ENCODE measurements at places on chromosomes 7 and 10.

DNA sequence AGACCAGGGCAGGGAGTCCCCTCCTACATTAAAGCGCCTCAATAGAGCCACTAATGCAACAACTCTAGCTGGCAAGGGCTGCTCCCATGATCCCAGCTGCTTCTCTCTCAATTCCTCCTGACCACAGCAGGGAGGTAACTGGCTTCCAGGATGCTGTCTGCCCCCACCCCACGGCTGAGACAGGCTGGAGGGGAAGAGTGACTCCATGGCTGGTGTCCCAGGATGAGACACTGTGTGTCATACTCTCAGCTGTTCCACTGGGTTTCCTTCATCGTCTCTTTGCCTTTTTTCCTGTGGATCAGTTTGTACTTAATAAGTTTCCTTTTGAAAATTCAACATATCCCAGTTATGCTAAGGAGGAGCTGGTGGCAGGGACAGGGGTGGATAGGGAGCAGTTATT lies 27.7 kb upstream of the MYH16 start:
- no peak for DNase-seq

- DNase-seq = no peak
These were observed 298.9 kb upstream of the HPS1 start for GRCh38 chr10:98745645-98746044.

- DNase-seq = no peak
These were observed 539.8 kb upstream of the CELF2 start for GRCh38 chr10:10477844-10478243.

DNA sequence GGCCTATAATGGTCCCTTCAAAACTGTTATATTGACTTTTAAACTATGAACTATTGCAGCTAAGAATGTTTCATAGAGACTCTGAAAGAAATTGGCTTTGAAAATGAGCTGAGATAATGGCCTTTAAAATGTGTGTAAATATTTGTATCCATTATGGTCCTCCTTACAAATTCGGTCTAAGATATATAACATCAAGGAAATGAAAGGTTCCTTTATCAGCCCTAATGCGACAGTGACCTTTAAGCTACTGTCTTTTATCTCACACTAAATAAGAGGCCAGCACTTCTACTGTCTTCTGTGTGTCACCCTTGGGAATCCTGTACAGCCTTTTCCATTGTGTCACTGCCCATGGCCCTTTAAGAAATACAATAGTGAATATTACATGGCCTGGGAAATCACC lies 19.5 kb downstream of the COL28A1 start:
- no peak for DNase-seq

GRCh38 chr7:85234730-85235129 lies 47.9 kb upstream of the SEMA3D start:
- no peak for DNase-seq

All from non-pigmented ciliary epithelial cell (primary cell).